ENCODE measurements at places on chromosomes 5 and 9.
A peak's percentile ranks its signal among the peaks of the same experiment; 100 is the strongest.

- DNase-seq, result no peak
These were observed 49.9 kb downstream of the LRRTM2 start for GRCh38 chr5:138824924-138825863.

DNA sequence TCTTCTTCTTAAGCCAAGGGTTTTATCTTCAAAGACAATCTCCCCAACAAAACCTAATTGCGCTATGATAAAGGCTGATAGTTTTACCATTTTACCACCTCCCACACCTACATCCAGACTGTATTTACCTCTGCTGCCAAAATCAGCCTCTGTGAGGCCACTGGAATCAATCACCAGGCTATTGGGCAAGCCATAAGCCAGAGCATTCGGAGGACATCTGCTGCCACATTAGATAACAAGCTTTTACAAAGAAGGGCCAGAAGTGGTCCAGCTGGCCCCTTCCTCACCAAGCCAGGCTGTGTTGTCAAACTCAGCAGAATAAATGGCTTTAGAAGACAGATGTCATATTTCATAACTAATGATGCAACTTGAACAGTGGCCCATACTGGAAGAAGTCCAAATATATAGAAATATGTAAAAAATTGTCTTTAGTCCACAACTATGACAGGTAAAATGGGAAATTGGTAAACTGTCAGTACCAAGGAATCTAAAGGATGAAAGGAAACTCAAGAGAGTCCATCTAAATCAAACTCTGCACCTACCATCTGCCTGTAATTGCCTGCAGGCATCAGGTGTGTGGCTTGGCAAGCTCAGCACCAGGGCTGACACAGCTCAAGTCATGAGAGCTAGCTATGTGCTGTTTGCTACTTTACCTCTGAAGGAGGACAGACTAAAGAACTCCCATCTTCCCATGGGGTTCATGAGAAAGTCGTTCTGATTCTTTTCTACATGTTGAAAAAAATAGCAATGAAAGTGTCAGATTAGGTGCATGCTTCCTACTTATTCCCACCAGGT is 16.1 kb downstream of the SLC45A2 start:
- no peak for DNase-seq

- no peak for DNase-seq
These were observed 256.7 kb downstream of the PARP8 start for GRCh38 chr5:50922942-50923767.

DNA sequence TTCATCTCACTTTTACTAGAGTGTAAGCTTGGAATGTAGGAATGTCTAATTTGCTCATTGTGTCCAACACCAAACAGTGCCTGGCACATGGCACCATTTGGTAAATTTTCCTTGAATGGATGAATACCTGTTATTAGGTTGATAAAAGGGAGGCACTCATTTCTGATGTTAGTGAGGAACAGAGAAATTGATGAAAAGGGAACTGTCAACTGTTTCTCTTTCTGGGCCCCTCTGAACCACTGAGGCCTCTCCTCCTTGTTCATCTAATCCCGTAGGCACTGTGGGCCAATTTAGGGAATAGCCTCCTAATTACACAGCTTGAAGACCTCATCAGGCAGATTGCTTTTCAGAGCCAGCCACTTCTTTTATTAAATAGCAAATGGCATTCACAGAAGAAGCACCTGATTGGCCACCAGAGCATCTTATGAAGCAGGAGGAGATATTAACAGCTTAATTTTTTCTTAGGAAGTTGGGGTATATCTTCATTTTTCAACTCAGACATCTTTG is 22.6 kb downstream of the MRRF start:
- no peak for DNase-seq

DNA sequence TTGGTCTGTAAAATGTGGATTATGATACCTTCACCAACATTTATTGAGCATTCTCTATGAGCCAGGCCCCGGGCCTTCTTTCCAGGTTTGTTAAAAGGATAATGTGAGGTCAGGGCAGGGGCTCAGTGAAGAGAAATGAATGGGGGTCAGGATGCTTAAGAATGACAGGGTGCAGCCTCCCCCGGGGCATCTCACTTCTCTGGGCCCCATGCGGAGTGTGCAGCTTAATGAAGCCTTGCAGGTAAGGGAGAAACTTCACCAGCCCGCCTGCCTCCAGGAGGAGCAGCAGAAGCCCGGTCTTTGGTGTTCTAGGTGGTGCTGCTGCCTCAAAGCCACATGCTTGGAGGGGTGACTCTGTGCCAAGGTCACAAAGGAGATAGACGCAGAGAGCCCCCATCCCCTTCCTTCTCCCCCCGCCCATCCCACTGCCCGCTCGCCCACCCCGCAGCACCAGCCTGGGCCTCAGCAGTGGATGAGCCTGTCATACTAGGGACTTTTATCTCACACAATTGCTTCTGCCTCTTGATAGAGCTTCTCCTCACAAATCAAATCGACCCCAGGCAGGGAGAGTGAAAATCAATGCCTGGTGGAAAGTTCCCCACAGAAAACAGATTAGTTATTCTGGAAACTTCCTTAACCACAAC is 244.8 kb downstream of the PBX3 start:
- no peak for DNase-seq

GRCh38 chr5:74035521-74035937 is 409.5 kb downstream of the ARHGEF28 start:
- DNase-seq, result no peak

DNA sequence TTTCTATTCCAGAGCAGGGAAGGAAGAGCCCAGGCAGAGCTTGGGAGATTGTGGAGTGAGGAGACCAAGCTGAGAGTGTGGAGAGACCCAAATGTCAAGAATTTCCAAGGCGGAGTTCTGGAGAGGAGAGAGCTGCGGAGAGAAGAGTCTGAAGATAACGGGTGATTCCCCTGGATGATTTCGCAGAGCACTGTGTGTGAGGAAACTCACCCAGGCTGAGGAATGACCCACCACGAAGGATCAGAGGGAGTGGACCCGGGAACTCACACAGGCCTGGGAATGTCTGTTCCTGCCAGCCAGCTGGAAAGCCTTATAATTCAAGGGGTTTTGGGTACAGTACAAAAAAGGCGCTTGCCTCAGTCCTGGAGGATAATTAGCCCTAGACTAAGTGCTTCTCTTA is 94.2 kb downstream of the WNK2 start:
- DNase-seq, result no peak

DNA sequence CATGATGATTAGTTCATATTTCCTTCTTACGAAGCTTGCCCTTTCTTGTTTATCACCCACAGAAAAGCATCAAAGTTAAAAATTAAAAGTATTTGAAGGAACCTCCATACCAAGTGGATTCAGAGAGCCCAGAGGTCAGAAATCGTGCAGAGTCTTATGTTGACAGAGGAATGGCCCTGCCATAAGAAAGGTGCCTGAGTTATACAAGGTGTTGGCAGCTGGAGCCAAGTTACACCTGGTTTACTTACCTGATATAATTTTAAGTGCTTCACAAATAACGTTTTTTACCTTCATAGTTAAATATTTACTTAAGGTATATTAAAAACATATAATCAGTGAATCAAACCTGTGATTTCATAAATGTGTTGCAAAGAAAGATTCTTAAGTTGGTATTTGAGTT is 42.3 kb upstream of the DHFR start:
- no peak for DNase-seq

DNA sequence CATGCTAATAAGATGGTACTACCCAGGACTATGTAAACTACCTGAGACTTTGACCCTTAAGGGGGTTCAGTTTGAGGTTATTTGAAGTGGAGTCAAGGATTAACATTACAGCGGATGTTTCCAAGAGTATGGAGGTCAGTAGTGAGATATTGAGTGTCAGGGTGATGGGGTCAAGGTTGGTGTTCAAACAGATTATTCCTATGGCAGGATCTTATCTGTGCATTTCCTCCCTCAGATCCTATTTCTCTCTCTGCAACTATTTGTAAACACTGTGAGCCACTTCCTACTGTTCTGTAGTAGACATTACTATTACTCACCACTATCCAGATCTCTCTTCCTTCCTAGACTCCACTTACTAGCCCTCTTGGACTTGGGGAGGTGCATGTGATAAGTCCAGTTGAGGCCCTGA is 54.0 kb upstream of the STOM start:
- no peak for DNase-seq

DNA sequence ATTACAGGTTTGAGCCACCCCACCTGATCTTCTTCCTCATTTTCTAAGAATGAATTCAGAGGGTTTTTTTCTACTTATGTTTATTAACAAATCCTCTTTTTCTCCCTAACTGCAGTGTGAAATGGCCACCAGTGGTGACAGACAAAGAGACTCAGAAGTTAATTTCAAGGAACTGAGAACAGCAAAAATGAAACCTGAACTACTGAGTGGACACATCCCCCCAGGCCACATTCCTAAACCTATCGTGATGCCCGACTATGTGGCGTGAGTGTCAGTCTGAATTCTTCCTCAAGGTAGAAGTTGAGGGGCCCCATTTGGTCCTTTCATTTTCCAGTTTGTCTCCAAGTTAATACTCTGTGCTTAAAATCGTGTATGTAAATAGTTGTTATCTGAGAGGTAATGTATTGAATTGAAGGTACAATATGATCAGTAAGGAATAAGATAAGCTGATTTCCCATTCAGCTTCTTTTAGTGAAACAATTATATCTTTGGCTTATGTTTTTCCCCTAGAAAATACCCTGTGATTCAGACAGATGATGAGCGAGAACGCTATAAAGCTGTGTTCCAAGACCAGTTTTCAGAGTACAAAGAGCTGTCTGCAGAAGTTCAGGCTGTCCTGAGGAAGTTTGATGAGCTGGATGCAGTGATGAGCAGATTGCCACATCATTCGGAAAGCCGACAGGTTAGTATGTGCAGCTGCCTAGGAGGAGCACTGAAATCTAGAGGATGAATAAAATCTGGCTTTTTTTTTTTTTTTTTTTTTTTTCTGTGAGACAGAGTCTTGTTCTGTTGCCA is 17.7 kb downstream of the MARVELD2 start:
- no peak for DNase-seq

GRCh38 chr9:6938873-6939272 is 181.1 kb downstream of the KDM4C start:
- no peak for DNase-seq

- DNase-seq, result peak; percentile 88
These were observed 82.4 kb upstream of the TNFAIP8 start for GRCh38 chr5:119273391-119273839.

GRCh38 chr9:137374131-137374845 is 48.7 kb downstream of the EXD3 start:
- DNase-seq, result no peak

DNA sequence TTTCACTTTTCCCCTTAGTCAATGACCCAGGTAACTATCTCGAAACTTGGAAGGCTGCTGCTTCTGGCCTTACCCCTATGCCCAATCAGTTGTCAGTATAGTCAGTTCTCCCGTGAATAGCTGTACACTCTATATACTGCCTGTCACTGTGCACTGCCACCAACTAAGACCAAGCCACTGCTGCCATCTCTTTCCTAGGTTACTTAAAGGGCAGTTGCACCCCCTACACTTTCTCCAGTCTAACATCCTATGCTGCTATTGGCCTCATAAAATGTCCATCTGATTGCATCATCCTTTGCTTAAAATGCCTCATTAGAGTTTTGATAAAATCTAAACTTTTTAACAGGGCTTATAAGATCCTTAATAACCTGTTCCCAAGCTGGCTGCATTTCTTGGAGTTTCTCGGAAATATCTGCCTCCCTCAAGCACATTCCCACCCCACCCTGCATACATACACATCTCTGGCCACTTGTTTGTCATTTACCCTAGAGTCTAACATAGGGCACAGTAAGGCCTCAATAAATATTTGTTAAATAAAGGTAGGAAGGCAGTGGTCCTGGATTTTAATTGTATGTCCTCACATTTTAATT is 32.8 kb upstream of the TNFAIP8 start:
- DNase-seq, result no peak

GRCh38 chr9:121240472-121241135 is 27.4 kb upstream of the GSN start:
- no peak for DNase-seq

GRCh38 chr9:95791695-95792094 is 83.8 kb upstream of the ERCC6L2 start:
- DNase-seq, result no peak

DNA sequence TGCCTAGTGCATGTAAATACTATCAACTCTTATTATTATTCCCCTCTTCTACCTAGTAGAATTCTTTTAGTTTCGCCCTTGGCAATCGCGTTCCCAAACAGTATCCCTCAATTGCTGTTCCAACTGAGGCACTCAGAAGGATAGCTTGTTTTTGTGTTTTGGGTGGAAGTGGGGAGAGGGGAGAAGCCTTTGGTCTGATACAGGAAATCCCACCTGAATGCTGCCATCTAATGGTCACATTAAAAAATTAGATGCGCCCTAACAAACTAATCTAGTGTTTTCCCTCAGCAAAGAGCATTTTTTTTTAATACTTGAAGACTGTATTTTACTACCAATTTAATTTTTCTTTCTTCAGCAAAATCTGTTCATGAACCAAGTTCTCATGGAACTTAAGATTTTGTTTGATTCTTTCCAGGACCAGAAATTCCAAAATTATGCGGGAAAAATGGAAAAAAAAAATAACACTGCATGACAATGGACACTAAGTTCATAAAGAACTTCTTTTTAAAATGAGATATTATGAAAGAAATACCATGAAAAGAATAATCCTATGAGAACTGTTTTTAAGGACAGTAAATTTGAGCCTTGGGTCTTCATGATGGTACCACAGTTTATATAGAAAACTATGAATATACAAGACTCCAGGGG is 22.2 kb upstream of the GLDC start:
- no peak for DNase-seq

DNA sequence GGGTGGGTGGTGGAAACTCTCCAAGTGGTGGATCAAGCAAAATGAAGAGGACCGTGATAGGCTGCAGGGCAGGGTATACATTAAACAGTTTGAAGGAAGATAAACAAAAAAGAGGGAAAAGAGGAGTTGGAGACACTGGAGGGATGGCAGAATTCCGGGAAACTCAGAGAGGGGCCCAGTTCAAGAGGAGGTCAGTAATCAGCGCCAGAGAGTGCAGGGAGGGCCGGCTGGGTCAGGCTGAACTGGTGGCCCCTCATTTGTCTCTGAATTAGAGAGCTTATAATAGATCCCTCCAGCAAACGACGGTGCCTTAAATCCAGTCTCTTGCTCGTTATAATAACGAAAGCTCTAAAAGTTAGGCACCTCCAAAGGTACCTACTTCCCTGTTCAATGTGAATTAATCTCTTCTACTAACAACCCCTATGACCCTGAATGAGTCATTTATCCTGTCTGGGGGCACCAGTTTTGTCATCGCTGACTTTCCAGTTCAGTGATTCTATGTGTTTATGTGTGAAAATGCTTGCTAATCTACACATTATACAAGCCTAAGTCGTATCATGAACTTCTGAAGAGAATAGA is 2.4 kb upstream of the ZSWIM6 start:
- DNase-seq, result no peak

DNA sequence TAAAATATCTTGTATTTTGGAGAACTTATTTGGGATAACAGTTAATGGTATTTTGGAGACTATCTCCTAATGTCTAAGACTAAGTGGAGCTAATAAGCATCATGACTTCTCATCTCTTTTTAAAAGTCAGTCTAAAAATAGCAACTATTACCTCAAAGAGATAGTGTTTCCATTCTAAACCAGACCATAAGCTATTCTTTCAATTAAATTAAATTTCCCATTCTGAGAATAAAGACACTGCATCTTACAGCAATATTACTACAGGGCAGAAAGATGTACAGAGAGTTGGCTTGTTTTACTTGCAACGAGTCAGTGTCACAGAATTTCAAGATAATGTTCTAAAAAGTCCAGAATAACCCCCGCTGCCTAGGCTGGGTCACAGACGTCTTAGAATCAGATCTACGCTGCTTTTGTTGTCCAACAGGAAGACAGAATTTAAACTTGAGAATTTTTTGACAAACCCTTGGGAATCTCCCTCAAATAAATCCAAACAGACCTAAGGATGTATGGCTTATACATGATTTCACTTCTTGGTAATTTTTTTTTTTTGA is 98.9 kb downstream of the USP20 start:
- no peak for DNase-seq

GRCh38 chr9:580652-581342 is 260.7 kb upstream of the DMRT1 start:
- DNase-seq, result no peak

Measured in GF-D8 (cell line).